ENCODE measurements at places on chromosomes 7 and 10.

DNA sequence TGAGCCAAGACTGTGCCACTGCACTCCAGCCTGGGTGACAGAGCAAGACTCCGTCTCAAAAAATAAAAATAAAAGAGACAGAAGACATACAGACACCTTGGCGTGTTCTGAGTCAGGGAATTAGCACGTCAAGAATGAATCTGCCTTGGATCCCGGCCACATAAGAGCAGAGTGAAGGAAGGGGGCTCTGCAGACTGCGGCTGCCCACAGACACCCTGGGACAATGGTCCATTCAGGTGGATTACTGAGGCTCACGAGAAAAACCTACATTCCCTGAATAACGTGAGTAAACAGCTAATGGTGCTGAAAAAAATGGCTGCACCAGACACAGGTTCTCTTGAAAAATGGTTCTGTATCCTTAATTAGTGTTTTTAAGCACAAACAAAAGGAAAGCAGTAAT is 100.1 kb upstream of the FGFR2 start:
- no peak for DNase-seq

- DNase-seq, result no peak
Measured at GRCh38 chr10:88110355-88110754, 246.9 kb downstream of the PTEN start.

GRCh38 chr10:75083972-75084833 is 27.3 kb upstream of the SAMD8 start:
- no peak for DNase-seq

DNA sequence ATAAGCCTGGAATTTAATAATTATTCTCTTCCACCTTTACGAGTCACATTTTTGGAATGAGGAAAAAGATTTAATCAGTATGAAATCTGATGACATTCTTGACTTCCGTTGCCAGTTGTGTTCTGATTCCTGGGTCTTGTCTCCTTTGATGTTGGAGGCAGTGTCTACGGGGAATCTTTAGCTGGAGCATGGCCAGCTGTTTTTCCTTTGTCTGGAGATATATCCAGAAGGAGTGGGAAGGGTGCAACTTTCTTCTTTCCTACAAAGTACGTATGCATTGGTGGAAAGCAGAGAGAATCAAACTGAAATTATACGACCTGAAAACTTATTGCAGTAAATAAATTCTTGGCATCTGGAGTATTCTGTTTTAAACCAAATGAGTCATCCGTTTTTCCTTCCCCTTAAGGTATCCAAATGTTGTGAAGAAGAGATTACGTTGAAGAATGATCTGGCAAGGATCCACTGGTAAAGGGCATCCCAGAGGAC is 6.9 kb upstream of the GNG11 start:
- no peak for DNase-seq

DNA sequence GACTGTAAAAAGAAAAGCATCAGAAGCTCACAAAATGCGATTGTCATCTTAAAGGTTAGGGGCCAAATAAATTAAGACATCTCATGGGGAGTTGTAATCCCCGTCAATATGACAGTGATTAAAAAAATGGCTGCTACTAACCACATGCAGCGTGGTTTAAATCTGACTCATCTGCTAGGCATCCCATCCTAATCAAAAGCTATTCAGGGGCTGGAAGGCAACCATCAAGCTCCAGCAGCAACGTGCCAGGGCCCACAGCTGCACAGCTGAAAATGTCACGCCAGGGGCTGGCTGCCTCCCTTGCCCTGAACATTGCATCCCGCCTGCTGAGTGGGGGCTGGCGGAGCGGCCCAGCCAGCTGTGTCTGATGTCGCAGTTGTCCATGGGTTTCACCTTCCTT is 66.3 kb upstream of the FRMD4A start:
- DNase-seq, result no peak

DNA sequence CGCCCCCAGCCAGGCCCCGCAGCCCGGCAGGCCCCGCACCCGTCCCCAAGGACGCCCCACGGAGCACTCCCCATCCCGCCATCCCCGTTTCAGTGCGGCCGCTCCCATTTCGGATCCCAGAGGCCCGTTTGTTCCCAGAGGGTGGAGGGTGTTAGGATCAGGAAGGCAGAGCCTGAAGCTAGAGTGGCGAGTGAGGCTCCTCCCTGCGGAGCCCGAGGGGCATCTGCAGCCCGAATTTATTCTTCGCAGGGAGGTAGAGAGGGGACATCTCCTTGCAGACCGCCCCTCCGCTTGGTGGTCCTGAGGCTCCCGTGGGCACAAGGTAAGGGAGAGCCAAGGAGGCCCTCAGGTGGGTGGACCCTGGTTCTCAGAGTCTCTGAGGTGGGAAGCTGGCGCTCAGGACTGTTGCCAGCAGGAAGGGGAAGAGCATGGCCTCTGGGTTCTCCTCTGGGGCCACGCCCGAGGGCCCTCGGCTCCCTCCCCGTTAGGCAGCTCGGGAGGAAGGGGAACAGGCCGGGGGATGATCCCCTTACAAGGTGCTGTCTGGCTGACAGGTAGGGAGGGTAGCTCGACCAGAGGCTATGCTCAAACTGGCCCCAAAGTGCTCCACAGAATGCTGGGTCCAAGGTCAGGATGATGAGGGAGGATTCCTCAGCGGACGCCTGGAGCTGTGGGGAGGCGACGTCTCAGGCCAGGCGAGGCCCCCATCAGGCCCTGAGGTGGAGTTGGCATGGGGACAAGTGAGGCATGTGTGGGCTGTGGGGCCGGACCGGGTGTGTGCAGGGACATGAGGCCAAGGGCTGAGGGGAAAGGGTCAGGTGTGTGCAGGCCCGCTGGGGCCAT is 17.4 kb downstream of the POLL start:
- DNase-seq, result no peak

DNA sequence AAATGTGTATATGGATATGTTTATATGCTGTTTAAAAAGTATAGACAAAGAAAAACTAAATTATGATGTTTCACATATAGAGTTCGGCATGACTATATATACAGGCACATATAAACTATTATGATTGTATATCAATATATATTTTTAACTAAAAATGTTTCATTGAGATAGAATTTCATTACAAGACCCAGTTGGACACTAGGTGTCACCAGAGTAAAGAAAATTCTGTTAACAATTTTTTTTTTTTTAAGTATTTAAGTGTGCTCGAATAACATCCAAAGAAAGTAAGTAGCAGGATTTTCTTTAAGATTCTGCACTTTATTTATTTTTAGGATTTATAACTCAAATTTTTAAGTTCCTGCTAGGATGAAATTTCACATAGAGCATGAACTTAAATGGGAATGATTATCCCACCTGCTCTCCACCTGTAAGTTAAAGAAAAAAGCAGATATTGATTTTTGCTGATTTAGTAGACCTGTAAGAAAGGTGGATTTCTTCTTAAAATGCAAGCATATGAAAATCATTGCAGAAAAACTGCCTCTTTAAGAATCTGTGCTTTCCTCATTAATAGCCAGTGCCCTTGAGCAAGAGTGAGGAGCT is 961.5 kb downstream of the PCDH15 start:
- no peak for DNase-seq

DNA sequence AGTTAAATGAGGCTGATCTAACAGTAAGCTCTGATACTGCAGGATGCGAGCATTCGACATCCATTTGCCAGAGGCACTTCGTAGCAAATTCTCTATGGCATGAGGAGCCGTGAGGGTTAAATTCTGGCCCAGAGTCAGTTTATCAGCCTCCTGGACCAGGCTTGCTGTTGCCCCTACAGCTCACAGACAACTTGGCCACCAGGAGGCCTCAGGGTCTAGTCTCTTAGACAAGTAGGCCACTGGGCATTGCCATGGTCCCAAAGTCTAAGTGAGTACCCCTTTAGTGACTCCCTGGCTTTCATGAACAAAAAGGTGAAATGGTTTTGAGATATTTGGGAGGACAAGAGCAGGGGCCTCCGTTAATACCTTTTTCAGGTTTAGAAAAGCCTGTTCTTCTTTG is 178.0 kb upstream of the MBL2 start:
- no peak for DNase-seq

GRCh38 chr7:43884617-43885016 is 15.3 kb upstream of the MRPS24 start:
- no peak for DNase-seq

GRCh38 chr10:32943395-32943794 is 14.6 kb downstream of the ITGB1 start:
- DNase-seq, result no peak

DNA sequence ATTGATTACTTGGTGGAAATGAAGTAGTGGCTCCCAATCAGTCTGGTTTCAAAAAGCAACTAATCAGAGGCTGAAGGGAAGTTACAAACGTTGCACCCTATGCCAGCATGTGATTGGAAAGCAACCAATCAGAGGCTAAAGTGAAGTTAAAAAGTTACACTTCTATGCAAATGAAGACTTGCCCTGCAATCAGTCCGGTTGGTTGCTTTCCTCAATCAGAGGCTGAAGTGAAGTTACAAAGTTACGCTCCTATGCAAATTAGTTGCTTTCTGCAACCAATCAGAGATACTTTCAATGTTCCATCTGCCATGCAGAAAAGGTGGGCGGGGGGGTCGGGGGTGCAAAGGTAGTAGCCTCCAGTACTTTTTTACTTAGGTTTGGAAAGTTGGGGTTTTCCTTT is 1077.1 kb downstream of the TYW1 start:
- no peak for DNase-seq

DNA sequence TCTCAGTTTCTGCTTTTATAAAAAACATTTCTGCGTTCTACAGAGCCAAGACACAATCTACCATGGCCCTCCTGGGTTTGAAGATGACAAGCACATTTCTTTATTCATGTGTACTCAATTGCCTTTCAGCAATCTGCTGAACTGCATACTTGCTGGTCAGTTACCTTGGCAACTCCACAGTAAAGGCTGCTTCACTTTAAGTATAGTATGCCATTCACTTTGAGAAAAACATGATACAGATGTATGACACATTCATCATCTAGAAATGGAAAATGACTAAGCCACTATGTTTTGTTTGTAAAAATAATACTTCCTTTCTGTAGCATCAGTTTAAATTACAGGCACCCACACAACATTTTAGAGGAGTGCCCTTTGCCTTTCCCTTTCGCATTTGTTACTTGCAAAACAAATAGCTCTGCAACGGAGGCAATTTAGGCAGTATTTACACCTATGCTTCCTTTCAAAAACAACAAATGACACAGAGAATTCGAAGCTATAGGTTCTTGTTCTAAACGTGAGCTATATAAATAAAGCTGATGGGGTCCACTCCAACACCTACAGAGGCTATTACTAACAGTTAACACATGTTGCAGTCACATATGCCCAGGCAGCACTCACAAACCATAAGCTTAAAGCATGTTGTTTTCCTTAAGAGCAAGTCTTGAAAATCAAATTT is 23.5 kb downstream of the SGCE start:
- DNase-seq, result no peak

- DNase-seq, result no peak
Measured at GRCh38 chr7:4995429-4995969, 36.5 kb upstream of the MMD2 start.

GRCh38 chr10:77197544-77197943 is 440.1 kb downstream of the KCNMA1 start:
- DNase-seq, result no peak

GRCh38 chr10:2791774-2792443 is 275.4 kb upstream of the PFKP start:
- DNase-seq, result no peak

DNA sequence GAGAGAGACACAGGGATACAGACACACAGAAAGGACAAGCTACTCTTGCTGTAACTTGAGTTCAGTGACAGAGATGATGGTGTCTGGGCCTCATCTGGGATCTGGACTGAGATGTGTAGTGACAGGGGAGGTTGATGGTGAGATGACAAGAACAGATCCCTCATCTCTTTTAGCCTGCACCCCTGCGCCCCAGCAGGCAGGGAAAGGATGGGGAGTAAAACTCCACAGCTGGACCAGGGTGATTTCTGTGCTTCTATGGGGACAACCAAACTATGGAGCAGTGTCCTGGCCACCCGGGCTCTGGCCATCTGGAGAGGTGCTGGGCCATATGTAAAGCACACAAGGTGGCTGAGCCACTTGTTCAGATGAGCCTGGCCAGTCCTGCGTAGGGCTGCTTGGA is 4.5 kb upstream of the LRRC18 start:
- no peak for DNase-seq

DNA sequence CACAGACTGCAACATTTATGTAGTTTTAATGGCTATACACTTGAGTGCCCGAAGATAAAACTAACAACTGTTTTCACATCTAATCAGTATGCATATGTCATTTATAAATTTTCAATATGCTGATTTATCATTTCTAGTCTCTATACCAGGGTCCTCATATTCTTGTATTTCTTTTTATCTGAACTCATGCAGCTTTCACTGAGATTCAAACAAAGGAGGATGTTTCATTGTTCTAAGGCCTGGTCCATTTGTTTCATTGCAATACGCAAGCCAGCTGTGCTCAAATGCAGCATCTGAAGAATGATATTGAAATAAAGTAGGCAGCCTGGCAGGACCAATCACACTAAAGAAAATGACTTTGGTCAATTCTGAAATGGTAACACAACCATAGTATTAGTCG is 31.7 kb downstream of the MAGI2 start:
- DNase-seq, result no peak

GRCh38 chr10:122710576-122710975 is 10.9 kb upstream of the C10orf120 start:
- DNase-seq, result no peak

DNA sequence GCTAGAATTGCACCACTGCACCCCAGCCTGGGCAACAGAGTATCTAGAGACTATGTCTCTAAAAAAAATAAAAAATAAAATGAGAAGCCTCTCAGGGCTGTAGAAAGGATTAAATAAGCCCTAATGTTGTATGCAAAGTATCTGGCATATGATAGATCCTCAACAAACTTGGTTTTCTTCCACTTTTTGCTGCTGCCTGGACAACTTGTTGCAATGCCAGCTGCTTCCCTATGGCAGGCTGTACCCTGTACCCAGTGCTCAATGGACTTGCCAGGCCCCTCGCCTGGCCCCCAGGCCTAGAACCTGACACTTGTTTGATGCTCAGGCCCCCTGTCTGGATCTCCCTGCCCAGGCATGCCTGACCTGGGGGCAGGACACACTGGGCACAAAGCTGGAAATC is 28.5 kb upstream of the CDH23 start:
- no peak for DNase-seq

DNA sequence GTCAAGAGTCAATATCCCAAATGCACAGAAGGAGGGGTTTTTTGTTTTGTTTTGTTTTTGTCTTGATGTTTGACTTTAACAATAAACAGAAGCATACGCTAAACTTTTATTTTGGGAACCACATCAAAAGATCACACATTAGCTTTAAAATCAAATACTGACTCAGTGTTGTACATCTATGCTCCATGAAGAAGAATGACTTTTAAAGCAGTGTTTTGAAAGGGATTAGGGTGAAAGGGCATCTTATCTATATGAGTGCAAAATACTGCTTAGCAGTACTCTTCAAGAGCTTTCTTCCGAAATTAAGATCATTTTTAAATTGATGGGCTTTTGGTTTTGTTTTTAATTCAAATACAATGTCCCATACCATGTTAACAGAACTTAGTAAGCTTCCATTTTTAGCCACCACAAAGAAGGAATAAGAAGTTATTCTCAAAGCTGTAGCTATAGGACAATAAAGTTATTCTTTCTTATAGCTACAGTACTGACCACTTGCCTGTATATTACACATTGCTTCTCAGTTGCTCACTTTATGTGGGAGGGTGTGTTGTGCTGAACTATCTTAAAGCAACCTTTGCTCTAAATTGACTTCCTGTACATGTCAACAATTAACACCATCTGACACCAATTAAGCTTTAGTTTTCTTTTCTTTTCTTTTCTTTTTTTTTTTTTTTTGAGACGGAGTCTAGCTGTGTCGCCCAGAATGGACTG is 144.3 kb upstream of the KAT6B start:
- DNase-seq, result no peak

- no peak for DNase-seq
Measured at GRCh38 chr10:90862908-90863514, 5.2 kb upstream of the HTR7 start.

GRCh38 chr7:149866779-149867447 is 6.9 kb upstream of the ATP6V0E2 start:
- no peak for DNase-seq
